Bone marrow (tissue), 2 donors: ENCODE measurements at places on chromosomes 13 and 19.

DNA sequence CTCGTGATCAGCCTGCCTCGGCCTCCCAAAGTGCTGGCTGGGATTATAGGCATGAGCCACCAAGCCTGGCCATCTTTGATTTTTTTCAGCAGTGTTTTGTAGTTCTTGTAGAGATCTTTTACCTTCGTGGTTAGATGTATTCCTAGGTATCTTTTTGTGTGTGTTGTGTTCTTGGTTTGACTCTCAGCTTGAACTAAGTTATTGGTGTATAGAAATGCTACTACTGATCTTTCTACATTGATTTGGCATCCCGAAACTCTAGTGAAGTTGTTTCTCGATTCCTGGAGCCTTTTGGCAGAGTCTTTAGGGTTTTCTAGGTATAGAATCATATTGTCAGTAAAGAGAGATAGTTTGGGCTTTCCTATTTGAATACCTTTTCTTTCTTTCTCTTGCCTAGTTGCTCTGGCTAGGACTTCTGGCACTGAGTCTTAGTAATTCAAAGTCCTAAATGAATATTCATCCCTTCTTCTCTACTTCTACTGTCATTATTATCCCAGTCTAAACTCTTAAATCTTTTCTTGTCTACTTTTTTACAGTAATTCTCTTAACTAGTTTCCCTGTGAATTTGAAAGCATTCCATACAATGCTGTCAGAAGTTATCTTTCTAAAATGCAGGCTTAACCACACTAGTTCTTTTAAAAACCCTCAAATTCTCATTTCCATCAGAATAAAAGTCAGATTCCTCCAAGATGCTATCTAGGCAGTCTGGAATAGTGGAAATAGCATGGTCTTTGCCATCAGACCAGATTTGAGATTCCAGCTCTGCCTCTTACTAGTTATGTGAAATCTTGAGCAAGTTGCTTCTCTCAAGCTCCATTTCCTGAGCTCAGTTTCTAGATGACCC, 7.0 kb downstream of the GPR18 start:
- no peak for DNase-seq

DNA sequence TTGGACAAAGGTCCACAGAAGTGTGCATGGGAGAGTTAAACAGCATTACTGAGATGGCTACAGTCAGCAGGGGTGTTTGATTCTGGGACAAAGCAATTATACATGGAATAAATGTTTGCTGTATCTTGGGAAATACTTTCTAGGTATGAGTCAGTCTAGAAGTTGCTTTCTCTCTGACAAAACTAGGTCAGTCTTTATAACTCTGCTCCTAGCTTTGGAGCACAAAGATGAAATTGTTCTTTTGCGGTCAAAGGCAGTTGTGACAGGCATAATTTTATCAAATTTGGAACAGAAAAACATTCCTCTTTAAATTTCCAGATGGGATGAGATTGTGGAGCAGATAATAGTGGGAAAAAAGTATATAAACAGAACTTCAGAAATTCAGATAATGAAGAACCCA, 1045.4 kb upstream of the MIR17HG start:
- no peak for DNase-seq

DNA sequence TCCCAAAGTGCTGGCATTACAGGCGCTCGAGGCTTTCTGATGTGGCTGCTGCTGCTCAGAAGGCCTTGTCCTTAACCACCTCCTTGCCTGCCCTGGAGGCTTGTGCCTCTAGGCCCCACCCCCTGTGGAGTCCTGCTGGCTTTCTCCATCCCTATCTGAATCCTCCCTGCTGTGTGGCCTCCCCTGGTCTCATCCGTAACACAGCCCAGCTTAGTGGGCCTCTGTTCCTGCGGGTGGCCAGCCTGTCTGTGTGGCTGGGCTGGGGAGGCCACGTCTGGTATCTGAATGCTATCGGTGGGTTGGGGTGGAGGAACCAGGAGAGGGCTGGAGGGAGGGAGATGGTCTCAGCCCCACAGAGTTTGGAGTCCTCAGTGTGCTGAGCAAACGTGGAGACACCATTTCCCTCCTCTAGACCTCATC, 4.7 kb downstream of the RPL28 start:
- no peak for DNase-seq

- DNase-seq: no peak
Measured at GRCh38 chr13:80901111-80901510, 560.2 kb upstream of the SPRY2 start.

- no peak for DNase-seq
Measured at GRCh38 chr19:40419066-40419612, 6.0 kb upstream of the PRX start.
